Left renal pelvis (tissue), 4 donors: ENCODE measurements at places on chromosomes 6 and 20.

DNA sequence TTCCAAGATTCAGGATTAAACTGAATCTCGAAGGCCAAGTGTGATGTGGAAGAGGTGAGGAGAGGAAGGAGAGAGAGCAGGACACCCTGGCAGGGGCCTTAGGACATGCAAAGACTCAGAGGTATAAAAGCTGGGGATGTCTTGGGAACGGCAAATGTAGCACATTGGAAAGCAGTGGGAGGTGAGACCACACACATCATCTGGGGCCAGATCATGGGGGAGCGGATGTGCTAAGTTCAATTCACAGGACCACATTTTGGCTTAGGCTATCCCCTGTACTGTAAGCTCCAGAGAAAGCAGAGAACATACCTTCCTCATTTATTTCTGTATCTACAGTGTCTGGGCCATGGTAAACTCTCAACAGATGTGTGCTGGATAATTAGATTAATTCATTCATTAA lies 59.5 kb upstream of the MBOAT1 start:
- DNase-seq, result no peak

DNA sequence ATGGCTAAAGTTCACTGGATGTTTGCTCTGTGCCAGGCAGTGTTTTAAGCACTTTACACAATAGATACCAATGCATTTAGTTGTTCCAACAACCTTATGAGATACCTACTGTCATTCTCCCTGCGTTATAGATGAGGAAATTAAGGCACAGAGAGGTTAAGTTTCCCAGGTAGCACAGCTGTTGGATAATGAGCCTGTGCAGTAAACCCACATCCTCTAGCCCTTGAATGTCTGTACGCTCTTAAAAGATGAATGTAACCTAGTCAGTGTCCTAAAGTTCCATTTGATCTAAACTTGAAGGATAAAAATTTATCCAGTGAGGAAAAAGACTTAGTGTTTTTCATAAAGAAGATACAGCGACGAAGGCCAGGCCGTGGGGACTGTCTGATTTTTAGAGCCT lies 28.0 kb downstream of the HFE start:
- no peak for DNase-seq

- no peak for DNase-seq
Observed at GRCh38 chr6:139354189-139354588, 20.3 kb downstream of the CITED2 start.

GRCh38 chr6:37980222-37980595 lies 160.7 kb downstream of the ZFAND3 start:
- no peak for DNase-seq

DNA sequence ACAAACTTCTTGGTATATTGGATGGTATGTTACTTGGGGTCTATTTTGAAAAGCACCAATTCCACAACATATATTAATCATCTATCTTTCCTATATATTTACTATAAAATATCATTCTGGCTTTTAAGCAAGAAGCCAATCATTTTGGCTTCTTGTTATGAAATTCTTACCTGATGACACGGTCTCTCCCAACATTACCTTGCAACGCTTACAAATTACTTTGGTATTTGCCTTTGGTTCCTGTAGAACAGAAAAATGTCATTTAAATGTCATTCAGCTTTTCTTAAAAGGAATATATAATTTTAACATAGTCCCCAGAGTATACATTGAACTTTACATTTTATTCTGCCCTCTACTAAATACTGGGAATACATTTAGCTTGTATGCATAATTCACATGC lies 27.4 kb downstream of the UBE3D start:
- no peak for DNase-seq
